ENCODE measurements at places on chromosomes 7 and 10.
A peak's percentile ranks its signal among the peaks of the same experiment; 100 is the strongest.

DNA sequence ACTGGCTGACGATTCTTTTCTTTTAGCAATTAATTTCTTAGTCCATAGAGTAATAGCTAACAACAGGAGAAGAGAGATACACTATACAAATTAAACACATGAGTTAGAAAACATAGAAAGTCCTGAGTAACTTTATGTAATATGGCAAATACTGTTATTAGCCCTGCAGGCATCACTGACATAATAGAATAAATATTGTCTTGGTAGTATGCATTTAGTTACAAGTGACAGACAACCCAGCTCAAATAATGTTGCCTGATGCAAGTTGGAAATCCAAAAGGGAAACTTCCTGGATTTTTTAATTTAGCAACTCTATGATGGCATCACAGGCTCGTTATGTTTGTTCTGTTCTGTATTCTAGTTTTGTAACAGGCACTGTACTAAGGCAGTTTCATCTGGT lies 95.1 kb downstream of the DKK1 start:
- DNase-seq = no peak

GRCh38 chr10:30371954-30372353 lies 22.9 kb upstream of the MTPAP start:
- DNase-seq = peak; percentile 61

DNA sequence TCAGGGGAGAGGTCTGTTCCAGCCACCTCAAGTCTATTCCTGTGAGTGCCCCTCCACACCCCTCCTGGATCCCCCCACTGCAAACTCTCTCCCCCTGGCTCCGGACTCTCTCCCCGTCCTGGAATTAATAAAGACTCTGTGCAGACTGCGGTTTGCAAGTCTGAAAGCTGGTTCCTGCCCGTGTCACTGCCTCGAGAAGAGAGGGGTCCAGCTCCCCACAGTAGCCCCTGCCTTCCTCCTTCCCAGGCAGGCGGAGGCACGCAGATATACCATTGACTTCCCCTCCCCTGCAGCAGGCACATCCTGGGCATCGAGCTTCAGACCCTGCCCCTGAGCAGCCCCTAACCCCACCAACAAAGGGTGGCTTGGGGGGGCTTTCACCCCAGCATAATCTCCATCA lies 2.2 kb upstream of the ELN start:
- no peak for DNase-seq

- no peak for DNase-seq
Observed at GRCh38 chr7:73905360-73905759, 44.4 kb downstream of the TMEM270 start.

DNA sequence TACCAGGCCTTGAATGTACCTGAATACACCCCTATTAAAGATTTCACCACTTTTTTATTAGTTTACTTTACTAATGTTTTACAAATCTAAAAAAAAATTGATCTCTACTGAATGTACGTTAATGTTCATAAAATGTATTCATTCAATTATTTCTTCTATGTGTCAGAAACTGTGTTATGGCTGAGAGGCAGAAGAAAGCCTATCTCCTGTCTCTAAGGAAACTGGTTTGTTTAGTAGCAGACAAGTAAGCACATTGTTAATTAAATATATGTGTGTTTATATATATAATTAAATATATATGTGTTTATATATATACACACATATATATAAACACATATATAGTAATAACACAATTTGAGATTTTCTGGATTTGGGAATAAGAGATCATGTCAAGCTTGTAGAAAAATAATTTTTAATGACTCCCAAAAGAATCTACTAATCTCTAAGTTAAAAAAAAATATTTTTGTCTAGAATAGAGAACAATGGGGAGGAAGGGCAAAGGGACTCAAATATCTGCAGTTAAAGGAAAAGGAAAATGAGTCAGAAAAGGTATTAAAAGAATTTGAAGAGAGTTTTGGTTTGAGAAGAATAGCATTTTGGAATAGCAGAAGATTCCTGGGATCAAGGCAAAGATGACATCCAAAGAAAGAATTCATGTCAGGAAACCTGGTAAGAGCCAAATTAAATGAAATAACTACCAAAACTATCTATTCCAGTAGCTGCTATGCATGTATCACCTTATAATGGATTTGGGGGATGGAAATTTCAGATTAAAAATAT lies 92.1 kb downstream of the CH25H start:
- DNase-seq = no peak

GRCh38 chr10:110404825-110405224 lies 92.9 kb upstream of the DUSP5 start:
- DNase-seq = no peak

DNA sequence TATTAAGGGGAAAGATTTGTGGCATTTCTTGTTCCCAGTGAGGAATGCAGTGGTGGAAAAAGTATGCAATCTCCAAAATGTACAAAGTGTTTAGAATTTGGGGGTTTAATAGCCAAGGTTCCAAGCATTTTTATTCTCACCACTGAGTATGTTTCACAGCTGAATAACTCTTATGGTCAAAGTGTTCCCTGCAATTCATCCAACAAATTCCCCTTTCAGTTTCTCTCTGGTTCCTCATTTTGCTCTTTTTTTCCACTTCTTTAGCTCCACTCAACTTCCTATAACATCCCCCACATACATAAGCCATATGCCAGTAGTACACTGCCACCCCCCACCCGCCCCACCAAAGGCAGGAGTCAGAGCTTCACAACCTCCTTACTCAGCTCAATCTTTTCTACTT lies 4.6 kb downstream of the HECW1 start:
- no peak for DNase-seq

DNA sequence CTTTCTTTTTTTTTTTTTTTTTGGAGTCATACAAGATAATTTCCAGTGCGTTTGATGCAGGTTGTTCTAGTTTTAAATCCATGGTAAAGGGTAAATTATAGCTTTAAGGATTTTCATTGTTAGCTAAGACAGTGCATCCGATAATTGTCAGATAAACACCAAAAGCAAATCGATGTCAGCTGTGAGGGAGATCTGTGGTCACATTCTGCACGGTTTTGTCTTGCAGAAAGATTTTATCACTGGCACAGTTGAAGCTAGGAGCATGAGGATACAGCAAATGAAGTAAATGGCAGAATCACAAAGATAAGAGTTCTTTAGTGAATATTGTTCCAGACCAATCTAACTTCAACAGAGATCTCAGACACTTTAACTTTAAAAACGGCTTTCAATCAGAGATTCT lies 648.8 kb upstream of the COBL start:
- DNase-seq = no peak

DNA sequence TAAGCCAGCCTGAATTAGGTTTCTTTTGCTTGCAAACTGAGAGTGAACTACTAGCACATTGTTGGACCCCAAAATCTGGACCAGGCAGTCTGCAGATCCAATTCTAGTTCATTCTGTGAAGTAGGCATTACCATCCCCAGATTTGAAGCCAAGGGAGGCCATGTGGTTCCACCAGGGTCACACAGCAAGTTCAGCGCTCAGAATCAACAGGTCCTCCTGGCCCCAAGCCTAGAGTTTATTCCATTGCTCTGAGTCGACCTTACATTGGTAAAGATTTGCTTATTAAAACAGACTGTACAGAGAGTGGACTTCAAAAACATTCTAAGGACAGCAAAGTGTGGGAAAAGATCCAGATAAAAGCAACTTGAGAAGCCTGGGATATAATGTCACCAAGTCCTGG lies 50.9 kb downstream of the AFAP1L2 start:
- no peak for DNase-seq

- no peak for DNase-seq
Observed at GRCh38 chr10:1315178-1315577, 259.0 kb downstream of the WDR37 start.

Measured in SW480 (cell line).